Right renal pelvis (tissue), 4 donors: ENCODE measurements at places on chromosomes 5 and 9.

GRCh38 chr9:130189840-130190239 lies 17.6 kb downstream of the NCS1 start:
- no peak for DNase-seq

GRCh38 chr5:148786456-148786855 lies 40.0 kb upstream of the ADRB2 start:
- no peak for DNase-seq

GRCh38 chr9:12716823-12717600 lies 23.8 kb downstream of the TYRP1 start:
- DNase-seq, result no peak

DNA sequence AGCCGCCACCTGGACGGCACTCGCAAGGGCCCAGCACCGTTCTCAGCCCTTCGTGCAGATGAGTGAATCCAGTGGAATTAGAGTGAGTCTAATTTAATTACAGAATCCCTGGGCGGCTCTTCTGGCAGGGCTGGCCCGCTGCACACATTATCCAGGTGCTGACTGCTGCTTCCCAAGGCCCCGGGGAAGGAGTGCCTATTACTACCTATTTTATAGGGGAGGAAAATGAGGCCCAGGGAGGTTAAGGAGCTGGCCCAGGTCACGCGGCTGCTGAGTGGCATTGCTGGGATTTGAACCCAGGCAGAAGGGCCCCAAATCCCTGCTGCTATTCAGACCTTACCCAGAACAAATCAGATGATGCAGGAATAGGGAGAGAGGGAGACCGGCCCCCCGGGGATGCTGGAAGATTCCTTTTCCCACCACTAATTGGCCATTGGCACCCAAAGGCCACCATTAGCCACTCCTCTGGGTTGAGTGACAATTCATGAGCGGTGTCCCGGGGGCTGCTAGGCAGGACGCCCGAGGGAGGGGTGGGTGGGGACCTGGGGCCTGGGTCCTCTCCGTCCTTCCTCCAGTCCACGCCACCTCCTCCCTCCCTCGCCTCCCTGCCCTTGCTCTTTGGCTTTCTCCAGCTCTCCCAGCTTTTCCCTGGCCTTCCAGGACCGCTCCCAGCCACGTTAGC lies 10.3 kb upstream of the QRFP start:
- no peak for DNase-seq

- no peak for DNase-seq
Observed at GRCh38 chr5:84397385-84397784, 12.7 kb upstream of the EDIL3 start.
